NCI-H524 treated with DMSO at 0.1 percent for 48 hours (cell line): ENCODE measurements at places on chromosomes 11 and 22.

GRCh38 chr22:19239464-19239863, 52.1 kb downstream of the CLTCL1 start:
- DNase-seq = no peak

GRCh38 chr11:102705626-102706025, at the start of gene MMP27:
Gene MMP27, minus strand, starts transcription at chr11:102705769. Its CDS starts 55 bp downstream, at chr11:102705714.
- DNase-seq = no peak

GRCh38 chr11:72443016-72443415, 8.7 kb upstream of the CLPB start:
- DNase-seq = no peak

DNA sequence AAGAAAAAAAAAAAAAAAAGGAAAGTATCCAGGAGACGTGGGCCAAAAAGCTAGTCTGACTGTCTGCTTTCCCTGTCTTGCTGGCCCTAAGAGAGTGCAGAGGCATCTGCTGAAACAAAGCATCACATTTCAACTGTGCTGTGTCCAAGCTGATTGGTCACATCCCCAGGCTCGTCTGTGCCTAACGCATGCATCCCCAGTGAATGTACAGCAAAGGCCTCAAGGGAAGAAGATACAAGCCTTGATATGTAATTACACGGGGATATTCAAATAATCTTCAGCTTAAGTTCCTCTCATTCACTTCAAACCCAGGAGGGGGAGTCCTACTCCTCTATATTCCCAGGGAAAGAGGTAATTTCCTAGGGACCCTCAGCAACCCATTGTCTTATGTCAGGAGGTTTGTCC, 5.4 kb upstream of the SORL1 start:
- peak; percentile 49 for DNase-seq

GRCh38 chr11:12235947-12236743, 125.8 kb downstream of the MICAL2 start:
- no peak for DNase-seq

- DNase-seq = no peak
Measured at GRCh38 chr11:19781351-19781750, 68.7 kb downstream of the NAV2 start.

DNA sequence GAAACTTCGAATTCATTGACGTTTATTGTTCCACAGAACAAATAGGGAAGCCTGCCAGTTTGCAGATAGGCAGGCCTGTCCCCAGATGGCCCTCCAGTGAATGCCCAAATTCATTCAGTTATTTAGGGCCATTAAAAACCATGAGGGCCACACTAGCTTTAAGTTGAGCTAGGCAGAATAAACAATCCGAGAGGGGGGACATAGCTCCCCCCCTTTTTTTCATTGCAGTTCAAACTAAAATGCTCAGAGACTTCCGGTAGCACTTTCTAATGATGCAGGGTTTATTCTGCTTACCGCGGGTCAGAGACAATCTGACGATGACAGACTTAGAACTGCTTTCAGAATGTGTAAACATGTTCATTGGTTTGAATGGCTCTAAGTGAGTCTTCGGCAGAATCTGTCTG, 72.0 kb downstream of the ZBTB16 start:
- DNase-seq = no peak

DNA sequence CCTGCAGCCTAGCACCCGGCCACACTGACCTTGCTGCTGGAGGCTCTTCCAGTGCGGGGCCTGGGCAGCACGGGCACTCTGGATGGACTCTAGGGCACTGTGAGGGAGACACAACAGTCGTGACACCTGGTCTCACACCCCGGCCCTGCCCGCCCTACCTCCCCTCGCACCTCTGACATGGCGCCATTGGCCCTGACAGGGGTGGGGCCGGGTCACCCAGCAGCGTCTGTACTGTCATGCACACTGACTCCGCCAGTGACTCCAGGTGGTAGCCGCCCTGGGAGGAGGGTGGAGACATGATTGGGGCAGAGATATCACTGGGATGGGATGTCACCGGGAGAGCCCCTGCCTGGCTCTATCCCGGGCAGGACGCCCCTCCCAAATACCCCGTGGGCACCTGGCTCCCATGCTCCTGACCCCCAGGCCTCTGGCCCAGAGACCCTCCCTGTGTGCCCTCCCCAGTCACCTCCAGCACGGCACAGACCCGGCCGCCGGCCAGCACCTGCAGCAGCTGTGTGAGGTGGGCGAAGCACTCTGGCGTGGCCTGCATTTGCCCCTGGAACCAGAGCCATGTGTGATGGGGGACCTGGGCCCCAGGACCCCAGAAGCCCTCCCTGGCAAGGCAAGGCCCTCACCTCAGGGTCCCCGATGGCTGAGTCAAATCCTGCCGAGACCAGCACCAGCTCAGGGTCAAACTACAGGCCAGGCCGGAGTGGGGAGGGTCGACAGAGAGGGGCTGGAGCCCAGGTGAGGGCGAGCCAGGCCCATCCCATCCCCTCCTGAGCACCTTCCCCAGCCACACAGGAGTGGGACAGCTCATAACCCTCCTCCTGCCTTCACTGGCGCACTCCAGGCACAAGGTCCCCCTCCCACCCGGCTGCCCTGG, 2.6 kb downstream of the HDAC10 start:
- DNase-seq = no peak
